ENCODE measurements at places on chromosomes 7 and 10.

- DNase-seq: no peak
Measured at GRCh38 chr10:104452977-104453376, 99.3 kb downstream of the CFAP58 start.

DNA sequence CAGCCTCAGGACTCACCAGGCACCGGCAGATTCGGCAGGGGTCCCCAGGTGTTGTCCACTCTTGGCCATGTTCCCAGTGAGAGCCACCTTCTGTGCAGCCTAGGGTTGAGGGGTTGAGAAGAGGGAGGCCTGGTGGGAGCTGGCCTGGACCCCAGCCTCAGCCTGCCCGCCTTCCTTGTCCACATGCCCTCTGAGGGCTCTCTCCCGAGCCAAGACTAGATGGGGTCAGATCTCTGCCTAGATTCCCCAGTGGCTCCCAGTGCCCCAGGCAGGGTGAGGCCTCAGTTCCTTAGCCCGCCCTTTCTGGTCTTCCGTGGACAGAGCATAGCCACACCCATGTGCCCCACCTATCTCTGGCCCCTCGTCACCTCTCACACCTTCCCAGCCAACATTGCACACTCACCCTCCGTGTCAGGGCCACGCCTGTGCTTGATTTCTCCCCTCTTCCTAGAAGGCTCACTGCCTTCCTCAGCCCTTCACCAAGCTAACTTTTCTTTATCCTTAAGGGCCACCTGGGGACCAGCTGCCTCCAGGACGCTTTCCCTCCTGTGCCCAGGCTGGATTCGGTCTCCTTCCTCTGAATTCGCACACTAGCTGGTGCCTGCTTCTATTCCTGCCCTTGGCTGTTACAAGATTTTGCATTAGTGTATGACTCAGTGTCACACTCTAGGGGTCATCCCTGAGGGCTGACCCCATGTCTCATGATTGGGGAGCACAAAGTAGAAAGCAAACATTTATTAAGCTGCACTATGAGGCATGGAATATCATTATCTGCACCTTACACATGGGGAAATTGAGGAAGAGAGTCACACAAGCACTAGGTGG is 7.5 kb downstream of the KCP start:
- DNase-seq: no peak

- no peak for DNase-seq
Measured at GRCh38 chr7:11616466-11616865, 215.5 kb downstream of the THSD7A start.

DNA sequence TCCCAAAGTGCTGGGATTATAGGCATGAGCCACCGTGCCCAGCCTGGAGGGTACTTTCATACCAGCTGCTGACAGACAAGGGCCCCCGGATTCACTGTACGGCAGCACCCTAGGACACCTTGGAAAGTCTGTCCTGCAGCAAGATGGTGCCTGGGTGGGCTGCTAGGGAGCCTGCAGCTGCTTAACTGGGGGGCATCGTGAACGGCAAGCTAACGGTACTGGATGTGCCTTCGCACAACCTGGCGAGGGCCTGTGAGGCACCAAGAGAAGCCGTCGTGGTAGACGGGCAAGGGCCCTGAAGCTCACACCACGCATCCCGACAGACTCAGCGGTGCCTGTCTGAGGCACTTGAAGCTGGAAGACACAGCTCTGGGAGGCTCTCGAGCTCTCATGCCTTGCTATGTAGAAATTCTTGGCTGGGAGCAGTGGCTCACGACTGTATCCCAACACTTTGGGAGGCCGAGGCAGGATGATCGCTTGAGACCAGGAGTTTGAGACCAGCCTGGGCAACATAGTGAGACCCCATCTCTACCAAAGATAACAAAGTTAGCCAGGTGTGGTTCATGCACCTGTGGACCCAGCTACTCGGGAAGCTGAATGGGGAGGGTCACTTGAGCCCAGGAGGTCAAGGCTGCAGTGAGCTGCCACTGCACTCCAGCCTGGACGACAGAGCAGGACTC is 9.4 kb downstream of the BRAT1 start:
- DNase-seq: no peak

- no peak for DNase-seq
Measured at GRCh38 chr7:104895522-104896236, 118.3 kb upstream of the KMT2E start.

DNA sequence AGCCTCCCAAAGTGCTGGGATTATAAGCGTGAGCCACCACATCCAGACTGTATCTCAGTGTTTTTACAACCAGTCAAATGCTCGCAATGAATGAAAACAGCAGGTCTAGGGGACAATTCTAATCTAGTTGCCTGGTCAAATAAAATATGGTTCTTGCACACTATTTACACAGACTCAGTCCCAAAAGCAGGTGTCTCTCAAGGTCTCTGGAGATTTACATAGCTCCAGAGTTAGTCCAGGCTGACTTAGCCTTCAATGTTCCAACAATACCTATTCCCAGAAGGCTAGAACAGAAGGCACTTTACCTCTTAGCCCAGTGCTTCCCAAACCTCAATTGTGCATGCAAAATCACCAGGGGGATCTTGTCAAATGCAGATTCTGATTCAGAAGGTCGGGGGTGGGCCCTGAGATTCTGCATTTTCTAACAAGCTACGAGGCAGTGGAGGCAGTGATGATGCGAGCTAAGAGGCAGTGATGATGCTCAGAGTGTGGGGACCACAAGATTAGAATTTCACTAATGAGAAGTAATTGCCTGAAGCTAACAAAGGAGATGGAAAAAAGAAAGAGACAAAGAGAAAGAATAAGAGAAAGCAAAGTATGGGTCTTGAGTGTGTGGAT is 6.4 kb downstream of the KIAA1549 start:
- no peak for DNase-seq

DNA sequence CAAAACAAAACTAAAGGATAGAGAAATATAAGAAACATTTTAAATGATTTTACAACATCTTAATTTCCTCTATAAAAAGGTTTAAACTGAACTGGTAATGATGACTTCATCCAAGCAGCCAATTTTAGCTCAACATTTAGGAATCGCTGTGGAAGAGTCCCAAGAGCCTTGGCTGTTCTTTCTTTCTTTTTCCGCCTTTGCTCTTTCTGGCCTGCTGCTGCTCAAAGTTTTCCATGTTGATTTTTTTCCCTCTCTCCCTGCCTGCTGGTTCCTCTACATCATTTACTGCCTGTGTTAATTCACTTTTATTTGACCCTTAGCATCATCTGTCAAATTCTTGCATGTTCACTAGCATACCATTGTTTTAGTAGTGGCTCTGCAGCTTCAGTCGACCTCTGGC is 146.9 kb downstream of the EVX1 start:
- DNase-seq: no peak

- no peak for DNase-seq
Measured at GRCh38 chr7:91541641-91542040, 277.4 kb downstream of the FZD1 start.

- DNase-seq: no peak
Measured at GRCh38 chr7:77729574-77730348, 33.5 kb downstream of the RSBN1L start.

- DNase-seq: no peak
Measured at GRCh38 chr10:67151471-67151870, 225.6 kb downstream of the LRRTM3 start.

- no peak for DNase-seq
Measured at GRCh38 chr7:87935384-87935706, 1.3 kb downstream of the ADAM22 start.
